ENCODE measurements at places on chromosomes 2 and 18.
A peak's percentile ranks its signal among the peaks of the same experiment; 100 is the strongest.

- DNase-seq = no peak
Observed at GRCh38 chr2:230899287-230899686, 25.8 kb downstream of the GPR55 start.

- no peak for DNase-seq
Observed at GRCh38 chr18:33593261-33593660, 15.2 kb downstream of the ASXL3 start.

GRCh38 chr2:39124746-39125057 is 3.9 kb upstream of the SOS1 start:
- no peak for DNase-seq

- no peak for DNase-seq
Observed at GRCh38 chr18:76459687-76460350, 35.2 kb downstream of the ZNF516 start.

- no peak for DNase-seq
Observed at GRCh38 chr2:69216535-69217332, 170.3 kb downstream of the GFPT1 start.

DNA sequence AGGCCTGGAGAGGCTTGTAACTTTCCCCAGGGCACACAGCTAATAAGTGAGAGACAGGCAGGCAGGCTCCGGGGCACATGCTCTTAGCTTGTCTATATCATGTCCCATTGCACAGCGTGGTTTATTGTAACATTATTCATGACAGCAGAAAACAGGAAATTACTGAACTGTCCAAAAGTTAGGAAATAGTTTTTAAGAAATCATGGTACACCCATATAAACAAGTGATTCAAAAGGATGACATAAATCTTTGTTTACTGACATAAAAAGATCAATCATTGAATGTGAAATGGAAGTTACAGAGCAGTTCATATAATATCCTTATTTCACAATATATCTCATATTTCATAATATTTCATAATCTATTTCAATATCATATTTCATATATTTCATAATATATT is 34.3 kb upstream of the TXNDC2 start:
- no peak for DNase-seq

DNA sequence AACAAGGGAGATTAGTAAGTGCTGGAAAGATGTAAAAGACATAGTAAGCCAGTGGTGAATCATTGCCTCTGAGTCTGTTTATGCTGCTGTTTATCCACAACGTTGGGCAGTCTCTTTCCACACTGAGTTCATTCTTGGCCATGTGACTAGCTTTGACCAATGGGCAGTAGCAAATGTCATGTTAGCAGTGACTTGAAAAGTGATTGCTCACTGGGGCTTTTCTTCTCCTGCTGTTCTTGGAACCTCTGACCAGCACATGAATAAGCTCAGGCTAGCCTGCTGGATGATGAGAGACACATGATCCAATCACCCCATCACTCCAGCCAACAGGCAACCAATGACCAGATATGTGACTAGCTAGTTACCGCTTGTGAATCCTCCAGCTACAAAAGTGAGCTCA is 360.4 kb downstream of the SLC4A3 start:
- no peak for DNase-seq

GRCh38 chr2:126496493-126496892 is 159.5 kb upstream of the GYPC start:
- no peak for DNase-seq

DNA sequence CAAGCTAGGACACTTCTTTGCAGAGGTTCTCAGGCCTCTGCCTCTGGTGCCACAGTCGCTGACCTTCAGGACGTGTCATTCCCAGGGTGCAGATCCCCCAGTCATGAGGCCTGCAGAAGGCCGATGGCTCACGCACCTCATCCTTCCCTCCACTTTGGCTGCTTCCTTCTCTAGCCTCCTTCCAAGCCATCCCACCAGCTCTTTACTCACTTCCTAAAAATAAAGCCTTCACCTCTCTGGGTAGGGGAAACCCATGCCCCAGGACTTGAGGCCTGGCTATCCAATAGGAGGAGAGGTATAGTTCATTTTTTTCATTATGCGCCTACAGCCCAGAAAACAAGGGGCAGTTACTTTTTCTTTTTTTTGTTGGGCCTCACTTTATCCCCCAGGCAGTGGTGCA is 91.4 kb downstream of the B3GNT2 start:
- no peak for DNase-seq

DNA sequence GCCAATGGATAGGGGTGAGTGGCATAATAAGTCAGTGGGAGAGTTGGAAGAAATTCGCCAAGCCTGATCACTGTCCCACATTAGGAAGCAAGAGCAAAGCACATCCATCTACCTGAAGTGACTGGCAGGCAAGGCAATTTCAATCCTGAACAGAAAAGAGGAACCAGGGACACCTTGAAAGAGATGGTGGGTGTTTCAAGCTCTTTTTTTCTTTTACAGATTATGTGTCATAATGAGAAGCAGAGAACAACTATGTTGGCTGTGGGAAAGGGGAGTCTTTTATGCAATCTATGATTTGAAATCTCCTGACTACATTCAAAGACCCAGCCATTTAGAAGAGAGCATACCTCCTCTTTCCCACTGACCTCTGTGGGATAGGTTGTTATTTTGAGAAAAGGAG is 63.5 kb downstream of the TGIF1 start:
- no peak for DNase-seq

DNA sequence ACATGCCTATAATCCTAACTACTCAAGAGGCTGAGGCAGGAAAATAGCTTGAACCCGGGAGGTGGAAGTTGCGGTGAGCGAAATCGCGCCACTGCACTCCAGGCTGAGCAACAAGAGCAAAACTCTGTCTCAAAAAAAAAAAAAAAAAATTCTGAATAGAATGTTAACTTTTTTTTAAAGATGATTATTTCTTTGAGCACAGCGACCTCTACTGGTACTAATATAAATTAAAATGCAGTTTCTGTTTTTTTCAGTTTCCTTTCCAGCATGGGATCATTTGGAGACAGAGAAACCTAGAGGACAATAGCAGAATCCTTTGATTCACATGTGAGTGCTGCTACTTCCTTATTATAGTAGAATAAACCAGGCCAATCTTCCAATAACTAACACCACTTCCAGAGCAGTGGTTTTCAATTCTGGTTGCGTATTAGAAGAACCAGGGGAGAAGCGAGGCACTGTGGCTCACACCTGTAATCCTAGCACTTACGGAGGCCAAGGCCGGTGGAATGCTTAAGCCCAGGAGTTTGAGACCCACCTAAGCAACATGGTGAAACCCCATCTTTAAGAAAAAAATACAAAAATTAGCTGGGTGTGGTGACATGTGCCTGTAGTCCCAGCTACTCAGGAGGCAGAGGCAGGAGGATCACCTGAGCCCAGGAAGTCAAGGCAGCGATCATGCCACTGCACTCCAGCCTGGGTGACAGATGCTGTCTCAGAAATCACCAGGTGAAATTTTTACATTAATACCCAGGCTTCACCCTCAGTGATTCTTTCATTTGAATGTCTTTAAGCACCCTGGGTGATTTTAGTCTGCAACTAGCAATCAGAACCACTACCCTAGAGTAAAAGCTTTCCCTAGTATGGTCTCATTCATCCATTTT is 10.1 kb downstream of the SRSF7 start:
- DNase-seq = no peak

GRCh38 chr2:173855661-173856060 is 109.5 kb downstream of the SP3 start:
- no peak for DNase-seq

DNA sequence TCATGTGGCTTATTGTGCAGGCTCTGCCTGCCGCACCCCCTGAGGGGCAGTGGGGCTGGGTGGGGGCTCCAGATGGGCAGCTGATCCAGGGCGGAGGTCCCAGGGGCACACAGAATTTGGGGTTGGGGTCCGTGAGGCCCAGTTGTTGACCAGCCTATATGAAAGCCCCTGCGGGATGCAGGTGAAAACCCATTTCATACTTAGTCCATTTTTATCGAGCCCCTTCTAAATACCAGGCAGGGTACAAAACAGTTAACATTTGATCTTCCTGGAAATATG is 30.6 kb downstream of the MYO7B start:
- DNase-seq = no peak

- DNase-seq = no peak
Observed at GRCh38 chr2:74297391-74297790, 45.8 kb downstream of the SLC4A5 start.

- DNase-seq = no peak
Observed at GRCh38 chr2:71788601-71789240, 335.4 kb downstream of the DYSF start.

DNA sequence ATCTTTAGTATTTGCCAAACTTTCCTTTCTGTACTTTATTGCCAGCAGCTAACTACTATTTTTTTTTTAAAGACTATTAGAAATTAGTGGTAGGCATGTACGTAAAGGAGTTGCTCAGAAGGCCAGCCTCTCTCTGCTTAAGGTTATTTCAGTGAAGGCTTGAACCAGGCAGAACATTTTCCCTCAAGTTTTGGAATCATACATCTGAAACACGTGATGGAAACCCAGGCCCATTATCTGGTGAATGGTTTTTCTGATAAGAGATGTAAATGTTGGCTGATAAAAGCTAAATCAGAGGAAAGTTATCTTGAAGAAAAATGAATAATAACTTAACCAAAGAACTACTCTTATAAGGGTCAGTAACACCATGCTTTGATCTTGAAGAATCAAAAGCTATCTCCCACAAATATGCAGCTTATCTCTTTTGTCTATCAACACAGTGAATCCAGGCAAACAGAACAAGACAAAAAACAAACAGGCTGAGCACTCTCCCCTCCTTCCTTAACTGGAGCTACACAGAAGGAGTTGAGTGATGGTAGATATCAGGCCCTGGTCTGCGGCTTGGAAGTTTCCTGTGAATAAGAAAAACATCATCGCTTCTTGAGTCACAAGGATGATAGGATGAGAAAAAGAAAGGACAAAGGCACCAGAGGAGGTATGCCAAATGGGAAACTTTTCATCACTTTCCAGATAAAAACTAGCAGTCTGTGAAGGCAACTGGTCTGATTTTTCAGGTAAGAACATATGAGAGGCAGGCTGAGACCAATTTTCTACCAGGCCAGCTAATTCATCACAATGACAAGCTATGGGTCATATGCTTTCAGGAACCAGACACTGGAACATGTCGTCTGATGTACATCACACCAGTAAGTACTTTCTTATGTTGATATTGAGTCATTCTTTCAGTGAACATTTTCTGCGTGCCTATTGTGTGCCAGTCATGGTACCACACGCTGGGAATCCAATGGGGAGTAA is 88.4 kb upstream of the STK17B start:
- DNase-seq = peak; percentile 61

- no peak for DNase-seq
Observed at GRCh38 chr2:187091664-187092063, 242.7 kb upstream of the ZSWIM2 start.

DNA sequence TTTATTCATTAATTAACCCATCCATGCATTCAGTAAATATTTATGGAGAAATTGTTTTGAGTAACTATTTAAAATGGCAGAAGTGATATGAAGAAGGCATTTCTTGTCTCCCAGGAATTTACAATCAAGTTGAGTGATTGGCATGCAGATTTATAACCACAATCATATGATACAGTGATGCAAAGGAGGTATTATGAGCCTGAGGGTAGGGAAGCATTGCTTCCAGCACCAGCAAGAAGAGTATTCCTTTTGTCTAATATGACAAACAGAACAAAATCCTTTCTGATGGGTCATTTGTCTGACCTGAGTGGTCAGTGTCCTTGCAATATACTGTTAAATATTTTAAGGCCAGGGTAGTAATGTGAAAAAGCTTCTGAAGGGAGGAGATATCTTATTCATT is 244.2 kb upstream of the RGPD4 start:
- no peak for DNase-seq

DNA sequence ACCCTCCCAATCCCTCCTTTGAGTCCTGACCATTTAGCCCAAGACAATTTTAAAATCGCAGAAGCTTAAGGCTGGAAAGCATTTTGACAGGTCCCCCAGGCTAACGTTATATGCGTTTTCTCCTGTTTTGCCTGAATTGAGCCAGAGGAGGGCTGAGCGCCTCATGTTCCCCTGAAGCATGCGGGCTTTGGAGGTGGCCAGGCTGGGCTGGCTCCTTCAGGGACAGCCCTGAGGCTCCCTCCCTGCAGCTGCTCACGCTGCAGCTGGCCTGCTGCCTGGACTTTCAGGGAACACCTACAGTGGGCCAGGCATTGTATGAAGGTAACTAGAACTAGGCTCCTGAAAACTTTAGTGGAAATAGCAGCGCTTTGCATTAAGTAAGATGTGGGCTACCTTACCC is 179.2 kb downstream of the ACKR3 start:
- no peak for DNase-seq

DNA sequence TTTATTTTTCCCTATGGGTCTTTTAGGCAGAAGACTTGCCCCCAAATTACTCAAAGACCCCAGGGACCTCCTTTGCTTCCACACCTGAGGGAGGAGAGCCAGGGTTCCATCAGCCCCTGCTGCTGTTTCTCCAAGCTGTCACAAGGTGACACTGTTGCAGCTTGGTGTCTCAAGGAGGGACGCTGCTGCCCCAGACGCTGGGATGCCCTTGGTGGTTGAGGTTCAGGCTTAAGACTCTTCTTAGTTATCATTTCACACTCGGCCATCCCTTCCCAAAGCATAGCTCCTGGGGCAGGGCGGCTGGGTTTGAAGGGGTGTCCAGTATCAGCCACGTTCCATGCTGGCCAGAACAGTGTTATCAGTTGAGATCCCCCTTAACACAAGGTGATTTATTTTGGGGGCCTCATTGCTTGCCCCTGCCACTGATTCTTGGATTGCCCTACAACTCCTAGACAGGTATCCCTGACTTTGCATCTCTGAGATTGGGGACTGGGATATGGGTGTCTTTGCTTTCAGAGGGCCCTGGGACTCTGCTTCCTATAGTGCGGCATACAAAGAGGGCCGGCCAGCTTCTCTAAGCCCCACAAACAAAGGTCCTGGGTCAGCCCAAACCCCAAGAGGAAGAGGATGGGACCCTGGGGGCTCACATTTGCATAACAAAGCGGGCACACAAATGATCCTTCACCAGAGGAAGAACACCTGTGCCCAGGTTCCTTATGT is 22.7 kb downstream of the GPR55 start:
- DNase-seq = peak; percentile 60

GRCh38 chr2:128301501-128301966 is 17.1 kb downstream of the HS6ST1 start:
- no peak for DNase-seq

Measured in activated naive CD4-positive, alpha-beta T cell treated with anti-CD3 and anti-CD28 coated beads, Interleukin-2, amount 50 U/mL, for 72 hours (primary cell).